Non-pigmented ciliary epithelial cell (primary cell): ENCODE measurements at places on chromosomes 2 and 18.

- no peak for DNase-seq
Measured at GRCh38 chr2:174805803-174806202, 41.5 kb upstream of the CHRNA1 start.

DNA sequence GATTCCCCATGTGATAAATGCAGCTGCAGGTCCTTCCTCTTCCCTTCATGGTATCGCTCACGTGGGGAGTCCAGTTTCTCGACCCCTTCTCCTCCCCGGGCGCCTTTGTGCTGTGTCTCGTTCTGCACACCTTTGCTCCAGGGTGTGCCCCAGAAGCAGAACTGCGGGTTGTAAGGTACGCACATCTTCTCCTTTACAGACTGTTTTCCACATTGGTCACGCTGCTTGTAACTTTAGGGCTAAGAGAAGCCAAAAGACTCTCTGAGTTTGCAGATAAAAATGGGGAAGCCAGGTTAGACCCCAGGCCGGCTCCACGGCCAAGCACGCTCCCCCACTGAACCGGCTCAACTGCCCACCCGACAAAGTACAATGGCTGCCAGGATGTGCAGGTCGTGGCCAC, 45.9 kb upstream of the TFCP2L1 start:
- DNase-seq: no peak

GRCh38 chr2:190551928-190552327, 17.4 kb upstream of the NEMP2 start:
- DNase-seq: no peak

DNA sequence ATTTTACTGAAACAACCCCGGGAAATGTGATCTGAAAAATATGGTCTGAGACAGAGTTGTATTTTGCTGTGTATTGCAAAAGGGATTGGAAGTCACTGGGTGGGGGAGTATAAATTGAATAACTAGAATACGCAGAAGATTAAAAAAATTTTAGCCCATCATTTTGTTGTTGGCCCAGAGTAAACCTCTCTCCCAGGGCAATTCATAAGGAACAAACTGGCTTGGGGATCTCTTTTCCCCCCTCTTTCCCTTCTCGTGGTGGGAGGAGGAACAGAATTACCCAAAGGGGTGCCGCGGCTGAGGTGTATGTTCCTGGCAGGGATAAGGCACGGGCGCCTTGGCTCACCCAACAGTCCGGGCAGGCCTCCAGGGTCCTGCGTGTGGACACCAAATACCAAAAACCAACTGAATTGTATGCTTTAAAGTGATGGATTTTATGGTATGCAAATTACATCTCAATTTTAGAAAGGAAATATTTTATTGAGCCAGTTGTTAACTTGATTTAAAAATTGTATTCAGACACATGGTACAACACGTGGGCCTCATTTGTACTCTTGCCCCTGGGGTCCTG, 121.2 kb upstream of the SPRED2 start:
- no peak for DNase-seq

GRCh38 chr2:216328347-216328746, 43.9 kb downstream of the MARCHF4 start:
- DNase-seq: no peak

DNA sequence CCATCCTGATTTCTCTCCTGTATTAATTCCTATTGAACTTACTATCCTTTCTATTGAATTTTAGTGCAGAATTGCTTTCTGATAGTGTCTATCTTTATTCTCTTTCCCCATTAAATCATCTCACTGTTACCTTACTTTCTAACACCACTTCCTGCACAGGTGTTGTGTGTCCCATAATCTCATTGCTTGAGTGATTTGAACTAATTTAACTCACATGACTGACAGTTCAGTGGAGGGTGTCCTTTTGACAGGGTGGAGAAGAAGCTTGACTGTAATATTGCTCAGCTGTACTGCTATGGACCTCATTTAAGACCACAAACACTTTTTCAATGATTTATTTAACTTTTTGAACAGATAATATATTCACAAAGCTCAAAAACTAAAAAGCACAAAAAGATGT, 211.8 kb downstream of the NRXN1 start:
- DNase-seq: no peak

GRCh38 chr2:217360781-217361482, 501.1 kb upstream of the TNP1 start:
- no peak for DNase-seq

GRCh38 chr2:132795220-132795619, 125.2 kb upstream of the LYPD1 start:
- no peak for DNase-seq

GRCh38 chr18:73679941-73680712, 467.5 kb downstream of the FBXO15 start:
- DNase-seq: no peak
